ENCODE measurements at places on chromosomes 12 and 14. TPM values are rescaled to one million over a fixed set of nuclear protein-coding genes. Genes with fewer than 3 reads are reported as not detected.

DNA sequence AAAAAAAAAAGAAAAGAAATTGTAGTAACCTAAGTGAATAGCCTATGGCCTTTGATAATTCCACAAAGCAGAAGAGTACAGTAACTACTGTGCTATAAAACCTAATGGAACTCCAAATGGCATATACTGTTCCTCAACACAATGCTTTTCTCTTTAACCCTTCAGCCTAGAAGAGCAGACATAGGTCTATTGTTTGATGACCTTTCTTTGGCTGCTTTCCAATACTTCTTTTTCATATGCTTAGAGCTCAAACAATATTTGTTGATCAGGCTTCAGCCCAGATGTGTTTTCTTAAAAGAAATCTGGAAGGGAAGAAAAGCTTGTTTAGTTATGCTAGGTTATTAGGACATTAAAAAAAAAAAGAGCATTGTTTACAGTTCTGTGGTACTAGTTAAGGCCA, 116.4 kb downstream of the NTN4 start:
- DNase-seq = no peak
- H3K4me3 ChIP-seq = no peak overlapping the region
- H3K4me1 ChIP-seq = peaks cover 17% of the 10 kb centered on the region

GRCh38 chr12:12449533-12450025, 92.7 kb downstream of the BORCS5 start:
- H3K4me3 ChIP-seq = no peak overlapping the region
- peaks cover 25% of the 10 kb centered on the region for H3K4me1 ChIP-seq
- no peaks in the 10 kb centered on the region for H3K36me3 ChIP-seq
- peak overlapping the region; percentile 34 for H3K27ac ChIP-seq
- DNase-seq = peak; percentile 69
- H3K27me3 ChIP-seq = no peaks in the 10 kb centered on the region

DNA sequence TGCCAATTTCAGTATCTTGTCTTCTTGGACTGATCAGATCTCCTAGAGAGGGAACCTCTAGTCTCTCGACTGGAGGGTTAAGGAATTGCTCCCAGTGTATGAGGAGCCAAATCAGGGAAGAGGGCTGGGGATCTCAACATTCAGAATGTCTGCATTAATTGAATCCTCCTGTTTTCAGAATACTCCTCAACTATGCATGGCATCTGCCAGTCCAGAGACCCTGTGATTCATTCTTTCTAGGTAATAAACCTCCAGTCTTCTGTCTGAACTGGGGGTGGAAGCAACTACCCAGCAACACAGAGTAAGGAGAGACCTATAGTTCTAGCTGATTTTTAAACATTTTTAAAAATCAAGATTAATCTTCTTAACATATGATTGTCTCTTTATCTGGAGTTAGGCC, 92.7 kb downstream of the AKAP6 start:
- no peak for DNase-seq
- H3K36me3 ChIP-seq = no peaks in the 10 kb centered on the region
- H3K27ac ChIP-seq = no peak overlapping the region
- H3K4me1 ChIP-seq = no peaks in the 10 kb centered on the region
- H3K4me3 ChIP-seq = no peak overlapping the region

Gene BCDIN3D
- total RNA-seq = 6.6 TPM

GRCh38 chr14:77570706-77571268, 45.6 kb downstream of the SPTLC2 start:
- H3K27ac ChIP-seq = no peak overlapping the region
- 0 out of 2 replicates have a peak, but pooled peaks cover 3% of the 10 kb centered on the region for H3K4me1 ChIP-seq
- H3K27me3 ChIP-seq = no peaks in the 10 kb centered on the region

Gene DERA
- total RNA-seq = 84.3 TPM

Gene OAS3
- 22.1 TPM for total RNA-seq

Gene DIP2B
- 32.7 TPM for total RNA-seq

DNA sequence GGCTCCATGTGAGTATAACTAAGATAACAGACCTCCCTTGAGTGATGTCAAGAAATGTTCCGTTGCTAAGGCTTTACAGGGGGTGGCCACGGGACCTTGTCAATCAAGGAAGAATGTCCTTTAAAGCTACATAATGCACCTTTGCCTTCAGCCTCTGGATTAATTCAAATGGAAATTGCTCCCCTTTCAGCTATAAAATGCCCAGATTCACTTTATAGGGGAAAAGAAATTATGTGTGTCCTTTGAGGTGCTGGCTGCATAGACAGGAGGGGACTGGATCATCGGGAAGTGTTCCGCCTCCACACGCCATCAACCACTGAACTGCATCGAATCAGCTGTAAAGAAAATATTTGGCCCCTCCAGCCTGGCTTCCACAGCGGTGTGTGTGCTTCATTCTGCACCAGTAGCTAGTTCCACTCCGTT, 415.4 kb downstream of the DPF3 start:
- no peaks in the 10 kb centered on the region for H3K36me3 ChIP-seq
- DNase-seq = no peak
- H3K4me1 ChIP-seq = no peaks in the 10 kb centered on the region
- H3K27me3 ChIP-seq = no peaks in the 10 kb centered on the region
- H3K4me3 ChIP-seq = no peak overlapping the region
- H3K27ac ChIP-seq = no peak overlapping the region

DNA sequence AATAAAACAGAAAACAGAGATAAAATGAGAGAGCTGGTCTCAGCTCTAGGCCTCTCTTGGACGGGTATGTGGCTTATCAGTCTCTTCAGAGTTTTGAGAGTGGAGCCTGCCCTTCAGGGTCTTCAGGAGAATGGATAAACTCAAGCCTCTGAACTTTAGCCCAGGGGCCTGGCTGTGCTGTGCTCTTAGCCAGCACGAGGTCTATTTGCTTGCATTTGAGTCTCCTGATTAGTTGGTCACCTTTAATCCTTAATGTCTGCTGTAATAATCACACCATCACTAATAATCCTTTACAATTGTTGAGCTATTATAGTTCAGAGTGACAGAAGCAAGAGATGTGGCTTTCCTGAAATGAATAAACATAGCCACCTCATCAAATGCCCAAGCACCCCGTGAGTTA, 24.3 kb downstream of the KRT80 start:
- no peak overlapping the region for H3K27ac ChIP-seq
- DNase-seq = no peak
- no peak overlapping the region for H3K4me3 ChIP-seq
- H3K27me3 ChIP-seq = no peaks in the 10 kb centered on the region

Gene IKZF4
- 15.7 TPM for total RNA-seq

DNA sequence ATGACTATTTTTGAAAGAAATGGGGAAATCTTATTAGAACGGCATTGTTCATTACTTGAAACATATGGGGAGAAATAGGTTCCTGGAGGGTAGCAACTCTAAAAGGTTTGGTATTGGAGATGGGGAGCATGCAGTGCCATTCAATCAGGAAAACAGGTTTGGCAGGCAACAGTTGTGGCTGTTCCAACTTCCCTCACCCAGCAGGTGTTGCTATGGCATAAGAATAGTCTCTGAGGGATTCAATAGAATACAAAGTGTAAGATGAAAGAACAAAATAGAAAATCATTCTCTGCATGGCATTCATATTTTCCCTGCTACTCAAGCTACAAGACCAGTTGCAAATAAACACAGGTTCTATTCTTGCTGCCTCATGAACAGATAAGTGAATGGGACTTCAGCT, 393.3 kb upstream of the RPL10L start:
- H3K27ac ChIP-seq = no peak overlapping the region
- H3K27me3 ChIP-seq = no peaks in the 10 kb centered on the region

Gene CCDC175
- not detected for total RNA-seq

Gene VRK1
- total RNA-seq = 35.3 TPM

Gene NPAS3
- total RNA-seq = not detected

DNA sequence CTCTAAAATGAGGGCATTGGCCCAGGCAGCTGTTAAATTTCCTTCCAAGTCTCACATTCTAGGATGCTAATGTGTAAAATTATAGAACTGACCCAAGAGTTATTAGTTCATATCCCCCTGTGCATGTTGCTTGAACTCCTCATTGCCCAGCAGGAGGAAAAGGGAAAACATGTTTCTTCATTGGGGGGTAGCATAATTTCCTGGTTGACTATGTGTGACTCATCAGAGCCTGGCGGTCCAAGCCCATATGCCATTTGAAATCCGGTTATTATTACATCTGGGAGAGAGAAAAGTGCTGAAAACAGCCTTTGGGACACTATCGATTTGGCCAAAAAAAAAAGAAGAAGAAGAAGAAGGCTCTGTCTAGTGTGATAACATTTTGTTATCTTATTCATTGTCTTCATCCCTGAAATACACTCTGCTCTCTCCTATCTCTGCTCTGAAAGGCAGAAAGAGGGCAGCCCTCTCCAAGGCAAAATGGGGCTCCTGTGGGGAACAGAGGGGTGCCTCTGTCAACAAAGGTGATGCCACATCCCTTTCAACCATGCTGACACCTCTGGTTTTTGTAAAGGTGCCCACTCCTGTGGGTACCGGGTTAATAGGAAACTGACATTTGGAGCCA, 114.2 kb downstream of the DAD1 start:
- DNase-seq = no peak
- no peaks in the 10 kb centered on the region for H3K36me3 ChIP-seq
- H3K4me1 ChIP-seq = peaks cover 4% of the 10 kb centered on the region
- H3K4me3 ChIP-seq = no peak overlapping the region
- no peaks in the 10 kb centered on the region for H3K27me3 ChIP-seq

Gene CLEC9A
- total RNA-seq = not detected

DNA sequence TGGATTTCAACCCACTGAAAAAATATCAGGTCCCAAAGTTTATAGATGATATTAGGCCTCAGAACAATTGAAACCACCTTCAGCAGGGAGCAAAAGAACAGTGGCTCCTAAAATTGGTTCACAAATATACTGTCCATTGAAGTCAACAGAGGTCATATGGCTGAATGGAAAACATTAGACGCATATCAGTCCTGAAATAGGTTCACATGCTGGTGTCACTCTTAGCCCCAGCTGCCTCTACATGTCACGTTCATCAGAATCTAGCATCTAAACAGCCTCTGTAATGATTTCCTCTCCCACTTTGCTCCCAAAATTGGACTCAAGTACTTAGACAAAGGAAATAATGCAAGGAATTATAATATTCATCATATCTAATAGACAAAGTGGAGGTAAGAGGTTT, 8.7 kb downstream of the FLRT2 start:
- no peak for DNase-seq
- H3K36me3 ChIP-seq = no peaks in the 10 kb centered on the region
- no peaks in the 10 kb centered on the region for H3K27me3 ChIP-seq
- no peak overlapping the region for H3K27ac ChIP-seq
- H3K4me1 ChIP-seq = no peaks in the 10 kb centered on the region

- H3K36me3 ChIP-seq = peaks cover 4% of the 10 kb centered on the region
- DNase-seq = no peak
- no peak overlapping the region for H3K27ac ChIP-seq
These were observed 10.5 kb downstream of the C12orf75 start for GRCh38 chr12:105341010-105341409.

Gene SYNDIG1L
- not detected for total RNA-seq

DNA sequence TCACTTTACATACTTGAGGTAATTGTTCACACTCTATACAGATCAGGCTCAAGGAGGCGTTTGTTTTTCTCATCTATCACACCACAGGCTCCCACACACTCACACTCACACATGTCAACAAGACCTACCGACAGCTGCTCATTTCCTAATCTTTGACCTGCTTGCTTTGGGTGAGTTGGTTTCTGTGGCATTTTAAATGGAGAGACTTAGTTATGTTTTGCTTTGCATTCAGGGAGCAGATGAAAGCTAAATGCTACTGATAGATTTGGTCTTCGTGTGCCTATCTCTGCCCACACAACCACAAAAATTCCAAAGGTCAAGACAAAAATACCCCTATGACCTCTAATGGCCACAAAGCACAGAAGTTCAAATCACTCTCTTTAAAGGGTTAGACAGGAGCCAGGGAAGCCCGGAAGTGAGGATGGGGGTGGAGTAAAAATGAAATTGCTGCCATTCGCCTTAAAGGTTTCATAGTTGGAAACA, 203.5 kb upstream of the G2E3 start:
- no peak overlapping the region for H3K4me3 ChIP-seq
- DNase-seq = peak; percentile 13
- H3K36me3 ChIP-seq = no peaks in the 10 kb centered on the region
- H3K4me1 ChIP-seq = no peaks in the 10 kb centered on the region
- no peaks in the 10 kb centered on the region for H3K27me3 ChIP-seq
- H3K27ac ChIP-seq = no peak overlapping the region

GRCh38 chr12:109872-110271, 43.3 kb downstream of the IQSEC3 start:
- no peaks in the 10 kb centered on the region for H3K27me3 ChIP-seq
- no peak overlapping the region for H3K4me3 ChIP-seq
- H3K4me1 ChIP-seq = peaks cover 15% of the 10 kb centered on the region
- no peak for DNase-seq
- no peaks in the 10 kb centered on the region for H3K36me3 ChIP-seq
- no peak overlapping the region for H3K27ac ChIP-seq

DNA sequence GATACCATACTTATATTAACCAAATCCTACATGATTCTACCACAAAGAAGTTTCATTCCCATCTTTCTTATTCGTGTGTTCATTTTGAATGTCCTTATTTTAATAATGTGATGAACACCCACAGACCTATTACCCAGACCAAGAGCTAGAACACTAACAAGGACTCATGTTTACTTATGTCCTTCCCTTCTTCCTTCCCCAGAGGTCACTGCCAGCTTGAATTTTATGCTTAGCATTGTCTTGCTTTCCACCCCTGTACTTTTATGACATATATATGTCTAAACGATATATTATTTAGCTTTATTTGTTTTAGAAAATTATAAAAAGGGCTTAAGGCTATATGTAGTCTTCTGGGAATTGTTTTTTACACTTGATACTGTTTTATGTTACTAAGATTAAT, 238.6 kb downstream of the LRIG3 start:
- no peak overlapping the region for H3K4me3 ChIP-seq
- H3K4me1 ChIP-seq = no peaks in the 10 kb centered on the region
- H3K27me3 ChIP-seq = no peaks in the 10 kb centered on the region
- no peak for DNase-seq
- H3K36me3 ChIP-seq = no peaks in the 10 kb centered on the region

DNA sequence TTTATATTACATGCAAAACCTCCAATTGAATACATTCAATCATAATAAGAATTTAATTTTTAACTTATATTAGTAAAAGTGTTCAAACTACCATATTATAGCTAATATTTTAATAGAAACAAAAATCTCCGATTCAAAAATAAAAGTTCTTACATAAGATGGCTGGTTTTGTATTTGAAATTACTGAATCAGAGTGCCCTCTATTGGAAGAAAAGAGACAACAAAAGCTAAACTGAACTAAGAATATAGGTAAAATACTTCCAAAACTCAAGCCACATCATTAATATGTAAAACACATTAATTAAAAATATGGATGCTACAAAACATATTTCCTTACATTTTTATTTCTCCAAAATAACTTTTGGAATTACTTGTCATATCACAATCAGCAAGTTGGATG, 120.3 kb downstream of the GARIN6 start:
- no peak overlapping the region for H3K4me3 ChIP-seq
- H3K27me3 ChIP-seq = no peaks in the 10 kb centered on the region
- no peaks in the 10 kb centered on the region for H3K36me3 ChIP-seq
- H3K27ac ChIP-seq = no peak overlapping the region
- H3K4me1 ChIP-seq = no peaks in the 10 kb centered on the region
- DNase-seq = no peak

DNA sequence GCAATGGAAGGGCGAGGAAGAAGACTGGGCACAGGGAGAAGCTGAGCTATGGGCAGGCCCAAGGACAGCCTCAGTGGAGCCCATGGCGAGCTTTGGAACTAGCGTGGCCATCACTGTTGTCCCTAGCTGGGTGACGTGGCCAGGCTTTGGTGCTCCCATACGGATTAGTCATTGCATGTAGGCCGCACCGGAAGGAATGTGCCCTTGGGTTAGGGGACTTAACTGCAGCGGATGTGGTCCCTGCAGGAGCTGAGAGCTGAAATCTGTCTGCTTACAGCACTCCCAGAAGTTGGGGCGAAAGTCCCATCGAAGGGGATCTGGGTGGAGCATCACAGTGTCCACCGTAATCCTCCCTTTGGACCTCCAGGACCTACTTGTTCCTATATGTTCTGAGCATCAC, 133.7 kb downstream of the PAPOLA start:
- H3K4me1 ChIP-seq = no peaks in the 10 kb centered on the region
- no peaks in the 10 kb centered on the region for H3K36me3 ChIP-seq
- H3K27me3 ChIP-seq = no peaks in the 10 kb centered on the region
- no peak for DNase-seq
- H3K4me3 ChIP-seq = no peak overlapping the region

Measured in Caco-2 (cell line).